Spinal cord (tissue), 10 donors: ENCODE measurements at places on chromosomes 6 and 20. TPM values are rescaled to one million over a fixed set of nuclear protein-coding genes. Genes with fewer than 3 reads are reported as not detected.

DNA sequence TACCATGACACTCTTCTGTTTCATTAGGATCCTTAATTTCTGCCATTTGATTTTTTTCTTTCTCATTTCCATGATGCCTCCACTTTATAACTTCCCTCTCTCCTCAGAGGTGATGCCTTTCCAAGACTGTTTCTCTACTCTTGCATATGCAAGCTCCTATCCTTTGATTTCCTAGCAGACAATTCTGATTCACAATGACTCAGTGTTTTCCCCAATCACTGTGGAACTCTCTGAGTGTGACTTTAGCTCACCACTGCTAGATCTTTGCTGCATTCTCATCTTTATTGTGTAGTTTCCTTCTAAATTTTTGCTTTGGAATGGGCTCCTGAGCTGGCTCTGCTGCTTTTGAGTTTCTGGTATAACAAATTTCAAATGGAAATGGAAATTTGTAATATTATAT, 184.9 kb downstream of the TINAG start:
- H3K27ac ChIP-seq: no peak overlapping the region
- no peak for DNase-seq
- no peaks in the 10 kb centered on the region for H3K27me3 ChIP-seq
- no peaks in the 10 kb centered on the region for H3K4me1 ChIP-seq
- no peak overlapping the region for H3K4me3 ChIP-seq

DNA sequence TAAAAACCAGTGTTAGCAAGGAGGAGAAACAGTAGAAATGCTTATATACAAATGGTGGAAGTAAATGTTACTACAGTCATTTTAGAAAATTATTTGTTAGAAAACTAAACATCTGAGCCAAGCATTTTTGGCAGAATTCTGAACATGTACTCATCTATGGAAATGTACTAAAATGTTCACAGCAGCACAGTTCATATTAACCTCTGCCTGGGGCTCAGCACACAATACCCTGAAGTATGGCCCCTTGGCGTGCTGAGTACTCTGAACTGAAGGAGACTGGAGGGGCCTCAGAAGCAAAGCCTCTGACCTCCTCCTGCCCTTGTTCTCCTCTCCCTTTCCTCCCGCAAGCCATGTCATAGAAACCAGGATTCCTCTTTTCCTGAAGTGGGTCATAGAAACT, 66.2 kb upstream of the RALGAPA2 start:
- no peaks in the 10 kb centered on the region for H3K27me3 ChIP-seq
- no peak overlapping the region for H3K4me3 ChIP-seq
- no peak for DNase-seq
- no peaks in the 10 kb centered on the region for H3K4me1 ChIP-seq

GRCh38 chr20:39547546-39548408, 585.6 kb downstream of the DHX35 start:
- no peaks in the 10 kb centered on the region for H3K36me3 ChIP-seq
- no peak overlapping the region for H3K27ac ChIP-seq
- H3K4me3 ChIP-seq: no peak overlapping the region
- H3K4me1 ChIP-seq: no peaks in the 10 kb centered on the region

- peak; percentile 89 for DNase-seq
- H3K27me3 ChIP-seq: no peaks in the 10 kb centered on the region
- no peak overlapping the region for H3K4me3 ChIP-seq
- peaks cover 26% of the 10 kb centered on the region for H3K4me1 ChIP-seq
- H3K27ac ChIP-seq: no peak overlapping the region
- peaks cover 21% of the 10 kb centered on the region for H3K36me3 ChIP-seq
Measured at GRCh38 chr20:49508435-49509199, 26.1 kb upstream of the KCNB1 start.

DNA sequence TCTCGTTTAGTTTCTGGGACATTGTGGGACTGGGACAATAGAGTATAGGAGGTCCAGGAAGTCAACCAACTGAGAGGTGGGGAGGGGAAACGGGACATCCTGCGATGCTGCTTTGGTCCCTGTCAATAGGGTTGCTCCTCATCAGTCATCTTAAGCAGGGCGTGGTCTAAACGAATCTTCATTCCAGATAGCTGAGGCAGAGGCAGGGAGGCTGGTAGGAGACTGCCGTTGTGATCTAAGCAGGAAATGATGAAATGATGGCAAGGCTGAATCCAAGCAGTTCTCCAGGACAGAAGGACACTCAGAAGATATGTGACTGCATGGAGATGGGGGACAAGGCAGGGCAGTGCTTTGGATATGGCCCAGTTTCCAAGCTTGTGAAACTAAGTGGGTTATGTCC, 953.4 kb downstream of the KIF16B start:
- H3K4me3 ChIP-seq: no peak overlapping the region
- no peaks in the 10 kb centered on the region for H3K36me3 ChIP-seq
- no peaks in the 10 kb centered on the region for H3K27me3 ChIP-seq
- no peak overlapping the region for H3K27ac ChIP-seq

DNA sequence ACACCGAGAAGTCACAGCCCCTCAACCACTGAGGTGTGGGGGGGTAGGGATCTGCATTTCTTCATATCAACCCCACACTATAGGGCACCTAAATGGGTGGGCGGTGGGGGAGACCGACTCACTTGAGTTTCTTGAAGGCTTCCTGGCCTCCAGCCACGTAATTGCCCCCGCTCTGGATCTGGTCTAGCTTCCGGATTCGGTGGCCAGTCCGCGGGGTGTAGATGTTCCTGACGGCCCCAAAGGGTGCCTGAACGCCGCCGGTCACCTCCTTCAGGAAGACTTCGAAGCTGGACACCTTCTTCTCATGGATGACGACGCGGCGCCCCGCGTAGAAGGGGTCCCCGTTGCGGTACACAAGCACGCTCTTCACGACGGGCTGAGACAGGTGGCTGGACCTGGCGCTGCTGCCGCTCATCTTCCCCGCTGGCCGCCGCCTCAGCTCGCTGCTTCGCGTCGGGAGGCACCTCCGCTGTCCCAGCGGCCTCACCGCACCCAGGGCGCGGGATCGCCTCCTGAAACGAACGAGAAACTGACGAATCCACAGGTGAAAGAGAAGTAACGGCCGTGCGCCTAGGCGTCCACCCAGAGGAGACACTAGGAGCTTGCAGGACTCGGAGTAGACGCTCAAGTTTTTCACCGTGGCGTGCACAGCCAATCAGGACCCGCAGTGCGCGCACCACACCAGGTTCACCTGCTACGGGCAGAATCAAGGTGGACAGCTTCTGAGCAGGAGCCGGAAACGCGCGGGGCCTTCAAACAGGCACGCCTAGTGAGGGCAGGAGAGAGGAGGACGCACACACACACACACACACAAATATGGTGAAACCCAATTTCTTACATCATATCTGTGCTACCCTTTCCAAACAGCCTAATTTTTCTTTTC, at the start of gene DCDC2:
Gene DCDC2, minus strand, starts transcription at position 724 of the 883 bp plus-strand sequence. Its CDS starts 309 bp downstream, at position 415.
- peaks cover 22% of the 10 kb centered on the region for H3K4me1 ChIP-seq
- peak within 1 kb of the TSS; percentile 33 for H3K4me3 ChIP-seq
- no peaks in the 10 kb centered on the region for H3K36me3 ChIP-seq
- H3K27me3 ChIP-seq: peaks cover 8% of the 10 kb centered on the region

- H3K4me1 ChIP-seq: peaks cover 4% of the 10 kb centered on the region
- H3K4me3 ChIP-seq: peak overlapping the region; percentile 96
- no peak for DNase-seq
- H3K36me3 ChIP-seq: peaks cover under 1% of the 10 kb centered on the region
- H3K27me3 ChIP-seq: no peaks in the 10 kb centered on the region
- peak overlapping the region; percentile 97 for H3K27ac ChIP-seq
Measured at GRCh38 chr6:118893064-118893806, 717 bp upstream of the ASF1A start.

DNA sequence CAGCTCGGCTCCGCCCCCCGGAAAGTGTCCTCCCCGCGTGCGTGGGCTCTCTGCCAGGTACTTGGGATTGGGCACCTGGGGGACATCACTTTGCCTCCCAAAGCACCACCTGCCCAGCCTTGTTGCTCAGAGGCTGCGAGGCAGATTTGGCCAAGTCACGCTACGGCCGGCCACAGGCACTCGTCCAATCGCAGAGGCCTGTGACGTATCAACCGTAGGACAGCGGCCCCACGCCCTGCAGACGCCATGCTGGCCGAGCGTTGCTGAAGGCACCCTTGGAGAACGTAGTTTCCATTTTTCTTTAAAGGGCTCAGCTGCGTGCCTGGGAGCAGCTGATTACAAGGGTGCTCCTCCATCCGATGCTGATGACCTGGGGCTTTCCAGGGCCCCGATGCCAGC, 3.1 kb downstream of the NTSR1 start:
- no peak overlapping the region for H3K4me3 ChIP-seq
- no peak for DNase-seq
- peaks cover 22% of the 10 kb centered on the region for H3K4me1 ChIP-seq
- H3K27ac ChIP-seq: no peak overlapping the region
- H3K36me3 ChIP-seq: no peaks in the 10 kb centered on the region
- H3K27me3 ChIP-seq: peaks cover 45% of the 10 kb centered on the region

GRCh38 chr6:41200901-41201763, at the start of gene TREML2:
TREML2 (minus strand) TSS chr6:41201149; CDS start chr6:41201008, 141 bp downstream.
- no peak within 1 kb of the TSS for H3K4me3 ChIP-seq
- H3K4me1 ChIP-seq: no peaks in the 10 kb centered on the region
- no peaks in the 10 kb centered on the region for H3K36me3 ChIP-seq

- no peak overlapping the region for H3K4me3 ChIP-seq
- no peaks in the 10 kb centered on the region for H3K36me3 ChIP-seq
- H3K27ac ChIP-seq: no peak overlapping the region
- no peaks in the 10 kb centered on the region for H3K4me1 ChIP-seq
- H3K27me3 ChIP-seq: no peaks in the 10 kb centered on the region
- DNase-seq: no peak
Measured at GRCh38 chr6:48229841-48230240, 118.8 kb upstream of the PTCHD4 start.

- H3K4me1 ChIP-seq: peaks cover 5% of the 10 kb centered on the region
- no peak for DNase-seq
- no peak overlapping the region for H3K27ac ChIP-seq
Measured at GRCh38 chr6:132819405-132820161, 5.2 kb downstream of the RPS12 start.

DNA sequence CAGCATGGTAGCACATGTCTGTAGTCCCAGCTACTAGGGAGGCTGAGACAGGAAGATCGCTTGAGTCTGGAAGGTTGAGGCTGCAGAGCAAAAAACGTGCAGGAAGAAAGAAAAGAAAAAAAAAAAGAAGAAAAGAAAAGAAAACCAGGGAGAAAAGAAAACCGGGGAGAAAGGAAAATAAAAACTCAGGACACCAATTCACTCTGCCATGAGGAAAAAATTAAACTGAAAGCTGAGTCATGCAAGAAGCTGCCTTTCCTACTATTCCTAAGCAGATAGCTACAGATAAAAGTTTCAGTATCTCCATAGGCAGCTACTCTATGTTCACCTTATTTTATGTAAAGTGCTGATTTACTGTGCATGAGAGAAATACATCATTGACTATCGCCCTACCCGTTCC, 10.5 kb downstream of the PTGIS start:
- peaks cover 6% of the 10 kb centered on the region for H3K36me3 ChIP-seq
- no peak for DNase-seq
- peaks cover 7% of the 10 kb centered on the region for H3K4me1 ChIP-seq
- H3K27ac ChIP-seq: no peak overlapping the region
- no peak overlapping the region for H3K4me3 ChIP-seq

DNA sequence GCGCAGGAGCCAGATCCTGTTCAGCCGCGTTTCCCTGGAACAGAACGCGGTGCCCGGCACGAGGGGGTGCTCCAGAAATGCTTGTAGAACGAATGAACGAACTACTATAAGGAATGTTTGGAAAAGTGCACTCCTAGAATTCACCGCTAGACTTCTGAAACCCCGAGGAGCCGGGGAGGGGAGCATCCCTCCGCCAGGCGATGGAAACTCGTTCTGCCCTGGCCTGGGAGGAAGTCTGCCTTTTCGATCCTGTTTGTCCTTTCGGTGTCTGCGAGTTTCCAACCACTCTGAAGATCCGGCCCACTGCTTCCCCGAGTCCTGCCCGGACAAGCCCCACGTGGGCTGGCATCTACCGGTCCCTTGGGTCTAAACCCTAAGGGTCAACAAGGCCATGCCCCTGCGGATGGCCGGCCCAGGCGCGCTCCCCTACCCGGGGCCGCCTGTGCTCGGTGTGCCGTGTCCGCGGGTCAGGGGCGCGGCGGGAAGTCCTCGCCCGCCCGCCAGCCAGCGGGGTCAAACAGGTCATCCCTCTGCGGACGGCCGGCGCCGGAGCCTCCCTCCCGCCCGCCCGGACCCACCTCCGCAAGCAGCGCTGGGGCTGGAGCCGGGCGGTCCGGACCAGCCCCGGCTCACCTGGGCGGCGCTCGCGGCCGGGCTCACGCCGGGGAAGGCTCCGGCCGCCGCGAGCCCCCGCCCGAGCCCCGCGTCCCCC, 526 bp downstream of the SULF2 start:
- H3K4me1 ChIP-seq: peaks cover 62% of the 10 kb centered on the region
- no peak for DNase-seq
- H3K27me3 ChIP-seq: peaks cover 23% of the 10 kb centered on the region
- peak overlapping the region; percentile 64 for H3K27ac ChIP-seq
- peak overlapping the region; percentile 57 for H3K4me3 ChIP-seq
- H3K36me3 ChIP-seq: peaks cover 7% of the 10 kb centered on the region

GRCh38 chr20:34215711-34216381, 25.4 kb upstream of the ASIP start:
- peak overlapping the region; percentile 58 for H3K27ac ChIP-seq
- DNase-seq: peak; percentile 19
- no peaks in the 10 kb centered on the region for H3K27me3 ChIP-seq
- peak overlapping the region; percentile 53 for H3K4me3 ChIP-seq

DNA sequence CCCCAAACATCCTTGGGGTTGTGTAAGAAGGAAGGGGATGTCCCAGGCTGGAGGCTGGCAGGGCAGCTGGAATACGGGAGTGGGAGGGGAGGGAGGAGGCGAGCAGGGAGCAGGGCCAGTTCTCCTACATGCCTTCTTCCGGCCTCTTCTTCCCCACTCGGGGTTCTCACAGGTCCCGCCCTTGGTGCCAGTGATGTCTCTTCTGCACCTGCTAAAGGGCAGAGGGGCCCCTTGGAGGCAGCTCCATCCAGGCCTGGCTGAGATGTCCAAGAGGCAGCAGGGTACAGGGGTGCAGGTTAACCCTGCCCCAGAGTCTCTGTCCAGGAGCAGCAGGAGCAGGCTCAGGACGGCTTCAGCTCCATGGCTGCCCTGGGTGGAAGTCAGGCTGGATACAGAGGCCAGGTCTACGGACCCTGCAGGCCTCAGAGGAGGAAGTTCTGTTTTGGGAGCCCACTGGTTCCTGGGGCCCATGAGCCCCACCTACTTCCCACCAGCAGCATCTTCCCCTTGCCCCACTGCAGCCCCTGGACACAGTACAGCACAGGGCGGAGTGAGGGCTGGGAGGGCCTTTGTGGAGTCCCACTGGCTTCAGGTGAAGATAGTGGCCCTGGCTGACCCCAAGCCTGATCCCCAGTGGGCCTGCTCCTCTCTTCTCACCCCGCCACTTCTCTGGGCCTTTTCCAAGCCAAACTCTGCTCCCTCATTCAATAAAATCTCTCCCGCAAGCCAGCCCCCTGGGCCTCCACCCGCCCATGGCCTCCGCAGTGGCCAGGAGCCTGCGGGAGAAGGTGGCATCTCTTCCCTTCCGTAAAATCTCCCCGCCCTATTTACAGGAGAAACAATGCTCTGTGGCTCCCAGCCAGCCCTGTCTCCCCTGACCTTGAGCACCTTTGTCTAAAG, 60.4 kb downstream of the YTHDF1 start:
- H3K27ac ChIP-seq: no peak overlapping the region
- no peak for DNase-seq
- no peak overlapping the region for H3K4me3 ChIP-seq
- H3K36me3 ChIP-seq: no peaks in the 10 kb centered on the region
- H3K4me1 ChIP-seq: peaks cover 33% of the 10 kb centered on the region

Gene KCNK16
- not detected for total RNA-seq

Gene TMEM170B
- 10.9 TPM for total RNA-seq

Gene OR2B6
- not detected for total RNA-seq

Gene CTCFL
- total RNA-seq: 0.20 TPM

Gene GTSF1L
- total RNA-seq: 0.40 TPM

Gene BMP6
- 93.3 TPM for total RNA-seq

Gene PTCHD4
- 4.2 TPM for total RNA-seq

Gene HSPA1A
- 221 TPM for total RNA-seq

Gene HELZ2
- 7.2 TPM for total RNA-seq

Gene NNAT
- 1,965 TPM for total RNA-seq
